ENCODE measurements at places on chromosomes 16 and 17.

DNA sequence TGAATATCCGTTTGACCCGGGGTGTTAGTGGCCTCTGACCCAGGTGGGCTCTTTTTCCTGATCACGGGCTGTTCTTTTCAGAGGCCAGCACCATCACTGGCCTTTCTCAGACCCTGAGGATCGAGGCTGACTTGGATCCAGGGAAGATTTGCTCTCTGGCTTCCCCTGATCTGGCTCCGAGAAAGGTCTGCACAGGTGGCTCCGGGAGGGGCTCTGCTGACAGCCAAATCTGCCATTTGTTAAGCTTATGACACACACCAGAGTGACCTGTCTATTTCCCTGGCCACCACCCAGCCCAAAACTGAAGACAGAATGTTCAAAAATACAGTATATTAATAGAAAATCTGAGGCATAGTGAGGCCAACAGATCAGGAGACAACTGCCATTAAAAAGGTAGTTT is 221.8 kb upstream of the TNRC6C start:
- no peak for DNase-seq

- no peak for DNase-seq
Measured at GRCh38 chr17:82976982-82977488, 102.4 kb upstream of the METRNL start.

- no peak for DNase-seq
Measured at GRCh38 chr16:56797861-56798260, 67.1 kb upstream of the SLC12A3 start.

GRCh38 chr16:72886346-72886974 is 161.5 kb downstream of the ZFHX3 start:
- DNase-seq: no peak

- DNase-seq: no peak
Measured at GRCh38 chr17:81245665-81246342, 6.7 kb downstream of the NDUFAF8 start.

DNA sequence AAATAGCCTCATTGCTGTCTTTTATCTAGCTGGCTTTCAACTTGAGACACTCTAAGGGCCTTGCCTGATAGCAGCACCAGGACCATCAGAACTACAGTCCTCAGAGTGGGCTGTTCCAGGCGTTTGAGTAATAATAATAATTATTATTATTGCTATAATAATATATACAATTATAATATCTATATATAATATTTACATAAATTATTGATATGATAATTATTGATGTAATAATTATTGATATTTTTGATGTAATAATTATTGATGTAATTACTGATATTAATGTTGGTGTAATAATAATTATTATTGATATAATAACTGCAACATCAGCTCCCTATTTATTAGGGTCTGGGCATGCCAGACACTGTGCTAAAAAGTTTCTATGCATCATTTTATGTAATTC is 25.6 kb upstream of the CRHR1 start:
- DNase-seq: no peak

DNA sequence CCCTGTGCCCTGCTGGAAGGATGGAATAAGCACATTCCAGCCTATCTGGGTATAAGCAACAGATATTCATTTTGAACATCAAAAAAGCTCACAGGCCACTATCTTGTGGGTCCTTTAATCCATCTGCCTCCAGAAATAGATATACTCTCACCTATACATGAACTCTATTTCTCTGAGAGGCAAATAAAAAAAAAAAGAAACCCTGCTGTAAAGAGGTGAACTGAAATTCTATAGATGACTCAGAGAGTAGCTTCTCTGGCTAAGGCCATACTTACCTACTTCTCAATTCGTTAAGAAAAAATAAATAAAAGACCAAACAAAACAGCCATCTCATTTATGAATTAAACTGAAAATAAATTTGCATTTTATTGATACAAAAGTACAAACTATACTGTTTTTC is 86.3 kb downstream of the DYNLRB2 start:
- no peak for DNase-seq

DNA sequence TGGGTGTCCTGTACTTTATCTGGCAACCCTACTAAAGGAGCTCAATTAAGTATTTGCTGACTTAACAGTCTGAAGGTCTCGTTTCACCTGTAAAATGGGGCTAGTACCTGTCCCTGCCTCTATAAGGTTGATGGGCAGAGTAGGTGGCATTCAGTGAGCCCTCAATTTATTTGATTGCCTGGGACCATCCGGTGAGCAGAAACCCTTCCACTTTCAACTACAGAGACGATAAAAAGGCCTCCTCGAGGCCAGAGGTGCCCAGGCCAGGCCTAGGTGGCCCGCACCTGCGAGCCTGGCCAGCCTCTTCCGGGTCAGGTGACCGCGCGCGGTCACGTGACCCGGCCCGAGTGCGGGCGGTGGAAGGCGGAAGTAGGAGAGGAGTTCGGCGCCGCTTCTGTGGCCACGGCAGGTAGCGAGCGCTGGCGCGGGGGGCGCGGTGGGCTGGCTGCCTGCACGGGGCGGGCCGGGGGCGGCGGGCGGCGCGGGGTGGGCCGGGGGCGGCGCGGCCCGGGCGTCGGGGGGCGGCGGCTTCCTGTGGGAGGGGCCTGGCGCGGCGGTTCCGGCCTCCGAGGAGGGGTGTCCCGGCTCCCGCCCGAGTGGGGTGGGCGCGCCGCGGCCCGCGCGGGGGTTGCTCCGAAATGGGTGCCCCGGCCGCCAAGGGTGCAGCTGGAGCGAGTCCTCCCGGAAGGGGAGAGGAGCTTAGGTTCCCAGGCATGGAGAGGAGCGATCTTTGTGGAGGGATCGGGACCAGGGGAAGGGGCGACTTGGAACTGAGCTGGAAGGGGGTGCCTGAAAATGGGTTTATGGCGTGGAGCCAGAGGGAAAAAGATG is at the start of gene WWP2:
TSS of gene WWP2 (plus strand) at position 350 of the 831 bp plus-strand sequence. CDS start 24,679 bp downstream, outside the sequence.
- peak; percentile 68 for DNase-seq

- no peak for DNase-seq
Measured at GRCh38 chr16:18792836-18793433, 2.8 kb upstream of the RPS15A start.

GRCh38 chr17:80106176-80106575 is 4.8 kb downstream of the GAA start:
- no peak for DNase-seq

DNA sequence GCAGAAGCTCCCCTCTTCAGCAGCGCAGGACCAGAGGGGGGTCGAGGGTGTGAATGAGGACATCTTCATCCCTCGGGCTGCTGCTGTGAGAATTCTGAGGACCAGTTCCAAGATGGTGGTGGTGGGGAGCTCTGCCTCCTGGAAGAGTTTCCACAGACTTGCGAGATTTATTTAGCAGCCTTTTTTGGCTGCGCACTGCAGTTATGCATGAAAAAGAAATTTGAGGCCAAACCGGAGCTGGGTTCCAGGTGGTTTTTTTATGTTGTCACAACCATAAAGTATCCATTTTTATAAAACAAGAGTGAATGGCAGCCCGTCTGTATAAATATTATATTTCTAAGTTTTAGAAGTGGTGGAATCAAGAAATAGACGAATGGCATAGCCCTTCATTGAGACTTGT is 76.9 kb upstream of the CLEC18A start:
- DNase-seq: no peak

- DNase-seq: no peak
Measured at GRCh38 chr16:11493531-11493929, 93.2 kb downstream of the LITAF start.

GRCh38 chr17:55322453-55322985 is 57.8 kb downstream of the HLF start:
- DNase-seq: no peak

GRCh38 chr17:21286066-21286770 is 1.7 kb downstream of the MAP2K3 start:
- DNase-seq: peak; percentile 61

- DNase-seq: peak; percentile 23
Measured at GRCh38 chr17:732902-733720, 715 bp downstream of the TLCD3A start.

DNA sequence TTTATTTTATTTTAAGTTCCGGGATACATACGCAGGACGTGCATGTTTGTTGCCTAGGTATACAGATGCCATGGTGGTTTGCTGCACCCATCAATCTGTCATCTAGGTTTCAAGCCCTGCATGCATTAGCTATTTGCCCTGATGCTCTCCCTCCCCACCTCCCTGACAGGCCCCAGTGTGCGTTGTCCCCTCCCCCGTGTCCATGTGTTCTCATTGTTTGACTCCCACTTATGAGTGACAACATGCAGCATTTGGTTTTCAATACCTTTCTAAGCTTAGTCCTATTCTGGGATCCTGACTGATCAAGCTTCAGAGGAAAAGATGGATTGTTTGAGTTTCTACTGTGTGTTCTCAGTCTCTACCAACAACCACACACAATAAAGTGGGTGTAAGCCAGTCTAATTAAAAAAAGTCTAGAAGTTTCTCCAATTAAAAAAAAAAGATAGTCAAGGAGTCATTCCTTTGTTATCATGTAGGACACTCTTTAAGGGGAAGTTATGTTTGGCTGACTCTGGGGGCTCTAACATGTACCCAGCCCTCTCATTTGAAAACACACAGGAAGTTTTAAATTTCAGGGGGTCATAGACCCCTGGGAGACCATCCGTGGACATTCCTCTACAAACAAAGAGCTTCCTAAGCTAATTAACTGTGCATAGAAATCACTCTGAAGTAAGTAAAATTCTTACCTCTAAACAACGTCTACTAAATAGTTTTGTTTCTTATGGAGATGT is 66.3 kb upstream of the ADAMTS18 start:
- no peak for DNase-seq

DNA sequence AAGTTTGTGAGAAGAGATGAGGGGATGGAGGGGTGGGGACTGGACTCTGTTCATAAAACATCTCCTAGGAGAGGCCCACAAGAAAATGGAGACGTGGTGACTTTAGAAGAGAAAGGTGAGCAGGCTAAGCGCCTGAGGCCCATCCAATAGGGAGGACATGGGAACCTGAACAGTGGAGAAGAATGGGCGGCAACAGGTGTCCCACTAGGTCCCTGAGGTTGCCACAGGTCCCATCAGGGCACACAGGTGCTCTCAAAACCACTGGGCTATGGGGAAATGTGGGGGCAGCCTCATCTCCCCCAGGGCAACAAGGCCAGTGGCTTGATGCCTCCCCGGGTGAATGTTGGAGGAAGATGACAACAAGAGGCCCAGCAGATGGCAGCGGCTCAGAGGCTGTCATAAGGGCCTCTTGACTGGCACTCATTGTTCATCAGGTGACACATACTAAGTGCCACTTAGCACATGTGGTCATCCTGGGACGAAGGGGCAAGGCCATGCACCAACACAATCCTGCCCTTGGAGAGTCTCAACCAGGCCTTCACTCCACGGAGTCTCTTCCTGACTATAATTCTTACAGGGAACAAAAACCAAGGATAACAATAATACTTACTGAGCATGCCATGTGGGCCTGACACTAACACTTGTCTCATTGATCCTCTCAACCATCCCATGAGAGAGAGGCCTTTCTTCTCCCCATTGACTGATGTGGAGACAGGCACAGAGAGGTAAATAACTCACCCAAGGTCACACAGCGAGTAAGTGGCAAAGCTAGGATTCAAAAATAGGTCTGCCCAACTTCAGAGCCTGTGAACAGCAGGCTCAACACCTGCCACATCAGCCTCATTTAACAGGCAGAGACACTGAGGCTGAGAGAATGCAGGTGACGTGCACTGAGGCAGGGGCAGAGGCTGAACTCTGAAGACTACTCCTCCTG is 38.0 kb downstream of the CUEDC1 start:
- no peak for DNase-seq

DNA sequence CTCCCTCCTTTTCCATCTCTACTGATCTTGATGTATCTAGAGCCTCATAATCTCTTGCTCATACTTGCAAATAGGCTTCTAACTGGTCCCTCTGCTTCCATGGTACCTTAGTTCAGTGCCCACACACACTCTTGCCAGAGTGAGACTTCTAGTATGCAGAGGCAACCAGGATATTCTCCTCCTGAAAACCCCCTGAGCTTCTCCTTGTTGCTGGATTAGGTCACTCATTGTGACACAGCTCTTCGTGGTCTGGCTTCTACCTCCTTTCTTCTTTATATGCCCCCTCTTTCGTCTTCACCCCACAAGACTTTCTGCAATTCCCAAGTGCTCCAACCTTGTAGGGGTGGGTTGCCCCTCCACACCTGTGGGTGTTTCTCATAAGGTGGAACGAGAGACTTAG is 2.5 kb upstream of the FAM20A start:
- no peak for DNase-seq

- DNase-seq: no peak
Measured at GRCh38 chr17:50262001-50262794, 12.1 kb upstream of the TMEM92 start.

GRCh38 chr17:57699751-57700219 is 45.3 kb downstream of the CCDC182 start:
- DNase-seq: no peak

- no peak for DNase-seq
Measured at GRCh38 chr17:31311526-31311925, 2.3 kb downstream of the EVI2B start.

- DNase-seq: no peak
Measured at GRCh38 chr17:700504-701094, 14.0 kb downstream of the VPS53 start.

DNA sequence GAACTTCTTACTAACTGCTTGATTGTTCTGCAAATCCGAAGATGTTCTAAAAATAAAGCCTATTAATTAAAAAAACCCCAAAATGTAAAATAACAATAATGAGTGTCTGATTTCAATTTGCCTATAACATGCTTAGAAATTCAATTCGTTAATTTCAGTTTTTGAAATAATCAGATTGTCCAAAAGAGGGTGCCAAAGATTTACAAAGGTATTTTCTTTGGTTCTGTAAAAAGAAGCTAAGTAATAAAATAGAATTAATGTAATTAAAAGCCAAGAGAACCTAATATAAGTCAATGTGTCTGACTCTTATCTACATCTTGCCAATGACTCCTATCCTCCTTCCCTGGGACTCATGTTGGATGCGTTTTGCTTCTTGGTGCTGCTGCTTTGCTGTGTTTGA is 75.0 kb upstream of the CPHXL start:
- no peak for DNase-seq

DNA sequence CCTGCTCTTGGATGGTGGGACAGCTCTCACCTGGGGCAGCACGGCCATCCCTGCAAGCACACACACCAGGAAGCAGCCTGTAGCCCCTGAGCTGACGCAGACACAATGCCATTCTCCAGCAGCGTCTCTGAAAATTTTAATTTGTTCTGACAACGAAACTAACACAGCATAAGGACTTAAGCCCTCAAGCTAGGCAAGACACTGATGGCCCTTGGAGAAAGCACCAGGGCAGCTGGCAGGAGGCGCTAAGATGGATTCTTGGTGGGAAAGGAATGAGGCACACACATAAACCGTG is 2.7 kb upstream of the LIMD2 start:
- DNase-seq: no peak

- no peak for DNase-seq
Measured at GRCh38 chr17:79666111-79666510, 55.3 kb upstream of the RBFOX3 start.

DNA sequence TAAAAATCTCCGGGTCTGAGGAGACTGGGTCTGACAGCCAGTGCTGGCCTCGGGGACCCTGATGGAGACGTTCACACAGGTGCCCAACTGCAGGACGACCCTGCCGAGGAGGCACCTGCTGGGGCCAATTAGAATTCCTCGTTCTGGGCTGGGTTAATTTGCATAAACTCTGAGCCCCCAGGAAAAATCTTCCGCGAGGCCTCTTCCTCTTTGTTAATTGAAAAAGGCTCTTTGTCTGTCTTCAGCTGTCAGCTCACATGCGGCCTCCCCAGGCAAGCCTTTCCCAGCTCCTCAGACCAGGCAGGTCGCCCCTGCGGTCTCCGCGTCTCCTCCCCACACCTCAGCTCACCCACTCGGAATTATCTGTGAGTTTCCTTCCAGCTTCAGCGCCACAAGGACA is 400.2 kb downstream of the SEC14L1 start:
- DNase-seq: no peak

- no peak for DNase-seq
Measured at GRCh38 chr17:47276444-47276843, 22.8 kb downstream of the ITGB3 start.

GRCh38 chr17:37844977-37845293 is 79.3 kb upstream of the TBC1D3K start:
- DNase-seq: no peak
